T-helper 2 cell (primary cell): ENCODE measurements at places on chromosomes 6 and 20.

DNA sequence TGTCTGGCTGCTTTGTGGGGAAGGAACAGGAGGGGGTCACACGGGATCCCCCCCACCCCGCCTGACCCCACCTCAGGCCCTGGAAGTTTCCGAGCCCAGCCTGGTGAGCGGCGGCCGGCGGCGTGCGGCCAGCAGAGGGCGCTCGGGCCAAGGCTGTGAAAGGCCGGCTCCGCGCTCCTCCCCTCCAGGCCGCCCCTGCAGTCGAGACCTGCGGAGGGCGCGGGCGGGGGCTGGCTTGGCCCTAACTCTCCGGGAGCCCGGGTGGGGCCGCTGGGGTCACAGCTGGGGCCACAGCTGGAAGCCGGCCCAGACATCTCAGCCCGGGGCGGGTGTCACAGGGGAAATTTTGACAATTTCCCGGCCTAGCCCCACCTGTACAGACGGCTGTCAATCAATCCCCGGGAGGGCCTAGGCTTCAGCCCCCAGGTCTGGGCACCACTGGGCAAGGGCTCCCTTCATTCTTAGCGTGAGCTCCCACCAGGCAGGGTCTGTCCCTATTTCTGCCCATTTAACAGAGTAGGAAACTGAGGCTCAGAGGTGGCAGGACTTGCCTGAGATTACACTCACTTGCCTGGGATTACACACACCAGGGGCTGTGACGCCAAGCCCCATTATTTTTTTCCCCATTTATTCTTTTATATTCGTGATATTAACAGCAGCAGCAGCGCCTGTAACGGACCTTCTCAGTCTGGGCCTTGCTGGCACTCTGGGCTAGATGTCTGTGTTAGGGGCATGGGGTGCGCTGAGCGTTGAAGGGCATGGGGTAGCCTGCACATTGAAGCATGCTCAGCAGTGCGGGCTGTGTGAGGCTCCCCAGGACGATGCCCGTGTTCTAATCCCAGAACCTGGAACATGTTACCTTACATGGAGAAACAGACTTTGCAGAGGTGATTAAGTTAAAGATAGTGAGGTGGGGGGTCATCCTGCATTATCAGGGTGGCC, 23.0 kb downstream of the ZBP1 start:
- DNase-seq, result peak; percentile 60

- no peak for DNase-seq
Measured at GRCh38 chr6:52643158-52643557, 27.8 kb upstream of the TMEM14A start.

DNA sequence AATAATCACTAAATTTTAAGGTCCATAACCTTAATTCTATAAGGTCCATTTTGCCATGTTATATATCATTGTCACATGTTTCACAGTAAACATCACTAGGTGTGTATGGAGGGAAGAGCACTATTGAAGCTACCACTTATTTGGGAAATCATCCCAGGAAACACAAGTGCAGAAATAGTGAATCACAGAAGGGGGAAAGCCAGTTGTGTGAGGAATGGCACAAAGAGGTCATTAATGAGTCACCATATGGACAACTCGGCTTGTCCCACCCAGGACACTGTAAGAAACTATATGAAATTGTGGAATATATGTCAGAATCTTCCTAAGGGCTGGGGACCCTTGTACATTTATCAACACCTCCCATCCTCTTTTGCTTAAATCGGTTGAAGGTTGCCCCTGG, 13.7 kb downstream of the BTN3A1 start:
- no peak for DNase-seq

DNA sequence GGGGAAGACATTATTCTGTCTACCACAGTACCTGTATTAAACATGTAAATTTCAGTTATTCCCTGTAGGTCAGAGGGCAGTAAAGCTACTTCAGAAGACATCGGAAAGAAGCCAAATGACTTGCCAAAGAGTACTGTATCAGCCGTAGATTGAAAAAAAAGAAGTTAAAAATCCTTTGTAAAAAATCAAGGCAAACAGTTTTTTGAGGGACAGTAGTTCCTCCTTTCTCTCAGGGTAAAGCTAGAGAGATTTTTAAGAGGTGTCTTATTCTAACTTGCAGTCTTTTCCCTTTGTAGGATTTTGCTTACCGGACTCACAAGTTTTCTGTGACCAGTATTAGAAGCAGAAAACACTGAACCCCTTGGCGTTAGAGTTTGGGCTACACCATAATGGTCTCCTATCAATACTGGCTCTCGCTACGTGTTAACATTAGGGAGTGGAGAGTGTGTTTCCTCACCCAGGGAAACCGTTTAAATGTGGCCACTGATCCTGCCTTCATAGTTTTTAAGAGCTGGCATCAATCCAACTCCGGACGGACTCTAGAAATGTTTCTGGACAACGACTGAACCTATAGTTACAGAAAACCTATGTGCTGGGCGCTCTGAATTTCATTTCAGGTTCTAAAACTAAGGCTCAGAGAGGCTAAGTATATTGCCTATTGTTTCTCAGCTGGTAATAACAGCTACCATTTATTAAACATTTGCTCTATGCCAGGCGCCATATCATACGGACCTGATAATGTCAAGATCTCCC, 1.3 kb upstream of the ASXL1 start:
- no peak for DNase-seq

GRCh38 chr20:46375771-46376170, 30.6 kb downstream of the ELMO2 start:
- no peak for DNase-seq

DNA sequence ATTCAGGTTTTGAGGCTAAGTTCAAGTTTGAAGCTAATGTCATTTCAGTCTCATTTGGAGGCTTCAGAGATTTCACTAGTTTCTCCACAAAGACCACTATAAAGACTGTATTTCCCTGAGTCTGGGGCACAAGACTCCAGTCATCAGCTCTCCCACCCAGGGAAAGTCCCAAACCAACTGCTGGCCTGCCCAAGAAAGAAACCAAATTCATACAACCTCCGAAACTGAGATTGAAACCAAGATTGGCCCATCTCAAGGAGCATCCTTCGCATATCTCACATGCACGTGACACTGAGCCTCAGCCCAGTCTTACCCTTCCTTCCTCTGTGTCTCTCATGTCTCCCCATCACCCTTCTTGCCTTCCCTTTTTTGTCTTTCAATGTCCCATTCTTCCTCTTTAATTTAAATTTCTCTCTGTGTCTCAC, 3.5 kb upstream of the LTA start:
- peak; percentile 88 for DNase-seq

DNA sequence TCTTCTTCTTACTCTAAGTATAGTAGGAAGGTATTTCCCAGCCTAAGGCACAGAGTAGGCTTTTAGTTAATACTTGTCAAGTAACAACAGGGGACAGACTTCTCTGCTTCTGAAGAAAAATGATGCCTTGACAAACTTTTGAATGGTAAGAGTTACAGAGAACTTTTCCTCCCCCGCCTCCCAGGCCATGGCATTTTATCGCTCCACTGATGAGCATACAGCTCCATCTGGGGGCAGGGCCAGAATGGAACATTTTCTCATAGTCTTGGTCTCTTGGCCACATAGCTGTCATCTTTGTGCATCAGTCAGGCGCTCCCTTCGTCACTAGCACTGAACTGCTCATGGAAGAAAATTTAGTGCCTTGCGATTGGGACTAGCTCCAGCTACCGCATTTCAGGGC, 1066.8 kb upstream of the CITED2 start:
- DNase-seq, result no peak

DNA sequence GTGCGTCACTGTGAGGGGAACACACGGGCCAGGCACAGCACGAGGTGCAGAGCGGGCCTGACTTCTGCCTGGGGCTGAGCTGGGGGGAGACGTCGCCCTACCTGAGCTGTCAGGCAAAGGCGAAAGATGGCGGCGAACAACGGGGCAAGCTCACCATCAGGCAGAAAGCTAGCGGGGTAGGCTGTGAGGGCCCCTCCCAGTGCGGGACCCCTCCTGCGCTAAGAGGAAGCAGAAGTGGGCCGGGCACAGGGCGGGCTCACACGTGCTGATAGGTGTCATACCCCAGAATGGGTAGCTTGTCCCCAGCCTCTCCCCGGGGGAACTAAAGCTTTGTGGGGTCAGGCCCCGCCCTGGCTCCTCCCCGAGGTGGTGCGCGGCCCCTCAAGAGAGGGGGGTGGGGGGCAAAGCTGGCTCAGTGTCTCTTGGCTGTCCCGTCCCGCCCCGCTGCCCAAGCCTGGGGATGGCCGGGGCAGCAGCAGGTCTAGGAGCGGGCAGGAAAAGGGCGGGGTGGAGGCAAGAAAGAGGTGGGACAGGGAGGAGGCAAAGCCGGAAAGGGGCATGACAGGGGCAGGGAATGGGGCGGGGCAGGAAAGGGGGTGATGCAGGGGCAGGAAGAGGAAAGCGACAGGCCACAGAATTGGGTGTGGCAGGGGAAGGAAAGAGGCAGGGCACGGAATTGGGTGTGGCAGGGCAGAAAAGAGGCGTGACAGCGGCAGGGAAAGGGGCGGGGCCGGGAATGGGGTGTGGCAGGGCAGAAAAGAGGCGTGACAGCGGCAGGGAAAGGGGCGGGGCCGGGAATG, 14.7 kb downstream of the UCKL1 start:
- peak; percentile 77 for DNase-seq

- no peak for DNase-seq
Measured at GRCh38 chr6:126698732-126699240, 358.9 kb downstream of the CENPW start.

DNA sequence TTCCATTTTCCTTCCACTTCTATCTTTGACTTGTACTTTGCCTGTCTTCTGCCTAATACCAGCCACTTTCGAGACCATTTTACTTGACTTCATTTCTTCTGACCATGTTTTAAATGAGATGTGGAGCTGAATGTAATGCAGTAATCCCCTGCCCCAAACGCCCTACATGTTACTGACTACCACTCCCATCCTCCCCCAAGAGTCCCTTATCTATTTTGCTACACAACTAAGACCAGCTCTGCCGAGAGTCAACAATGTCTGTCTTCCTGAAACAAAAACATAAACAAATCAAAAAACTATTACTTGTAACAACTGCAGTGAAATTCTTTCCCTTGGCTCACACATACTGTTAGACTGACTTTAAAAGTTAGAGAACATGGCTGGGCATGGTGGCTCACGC, 27.1 kb upstream of the KIAA1586 start:
- DNase-seq, result no peak

DNA sequence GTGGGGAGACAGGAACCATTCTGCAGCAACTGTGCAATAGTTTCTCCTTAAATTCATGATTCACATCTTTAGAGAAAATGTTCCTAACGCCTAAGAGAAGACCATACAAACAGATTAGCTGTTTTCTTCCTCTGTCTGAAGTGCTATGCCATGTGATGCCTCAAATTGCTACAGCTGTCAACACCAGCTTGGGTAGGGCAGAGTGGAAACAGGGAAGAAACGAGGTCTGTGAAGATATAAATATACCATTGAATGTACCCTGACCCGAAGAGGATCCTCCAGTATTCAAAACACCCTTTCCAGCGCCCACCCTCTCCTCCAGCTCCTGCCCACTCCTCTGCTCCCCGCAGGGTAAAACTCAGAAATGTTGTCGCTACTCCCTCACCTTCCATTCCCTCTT, 40.3 kb upstream of the PRND start:
- no peak for DNase-seq

- no peak for DNase-seq
Measured at GRCh38 chr20:10502098-10502526, 67.0 kb downstream of the SLX4IP start.

DNA sequence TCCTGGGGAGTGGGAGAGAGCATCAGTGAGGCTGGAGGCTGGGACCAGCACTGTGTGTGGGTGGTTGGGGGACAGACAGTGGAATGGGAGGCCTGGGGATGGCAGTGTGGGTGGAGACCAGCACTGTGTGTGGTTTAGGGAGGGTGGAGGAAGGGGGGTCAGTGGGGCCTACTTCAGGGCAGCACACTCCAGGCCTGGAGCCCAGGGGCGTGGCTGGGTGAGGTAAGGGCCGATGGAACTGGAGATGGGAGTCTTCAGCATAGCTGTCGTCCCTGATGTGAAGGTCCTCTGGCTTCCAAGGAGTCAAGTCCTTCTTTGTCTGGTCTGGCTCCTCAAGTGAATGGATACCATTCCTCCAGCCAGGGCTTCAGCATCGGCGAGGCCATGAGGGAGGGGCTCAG, 18.6 kb downstream of the KCNK17 start:
- DNase-seq, result no peak

- DNase-seq, result no peak
Measured at GRCh38 chr6:37314487-37315156, 39.2 kb upstream of the RNF8 start.

DNA sequence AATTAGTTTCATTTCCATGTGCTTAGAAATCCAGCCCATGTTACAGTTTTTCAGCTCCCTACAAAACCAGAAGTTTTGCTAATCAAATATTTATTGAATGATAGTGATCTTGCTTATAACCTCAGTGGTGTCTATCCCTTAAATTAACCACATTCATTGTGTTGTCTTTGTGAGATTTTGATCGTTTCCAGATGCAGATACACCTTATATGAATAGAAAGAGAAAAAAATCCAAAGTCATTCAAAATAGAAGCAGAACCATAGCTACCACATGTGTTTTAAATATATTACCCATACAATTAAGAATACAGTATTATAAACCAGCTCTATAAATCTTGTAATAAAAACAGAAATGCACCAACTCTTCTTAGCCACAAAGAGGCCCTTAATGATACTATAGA, 60.6 kb upstream of the RREB1 start:
- no peak for DNase-seq

DNA sequence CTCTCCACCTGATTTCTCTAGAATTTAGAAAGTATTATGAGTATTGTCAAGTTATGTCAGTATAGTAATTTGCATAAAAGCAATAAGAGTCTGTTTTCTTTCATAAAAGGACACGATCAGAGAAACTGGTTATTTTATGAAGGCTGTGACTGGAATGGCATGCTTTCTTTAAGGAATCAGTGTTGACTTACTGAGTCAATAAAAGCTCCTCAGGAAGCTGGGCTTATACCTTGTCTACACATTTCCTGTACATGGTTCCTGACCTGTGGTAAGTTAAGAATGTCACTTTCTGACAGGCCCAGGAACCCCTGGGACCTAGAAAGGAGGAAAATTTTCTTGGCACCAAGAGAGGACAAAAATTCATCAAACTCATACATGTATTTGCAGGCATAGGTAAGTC, 1224.0 kb upstream of the ADGRB3 start:
- DNase-seq, result no peak

DNA sequence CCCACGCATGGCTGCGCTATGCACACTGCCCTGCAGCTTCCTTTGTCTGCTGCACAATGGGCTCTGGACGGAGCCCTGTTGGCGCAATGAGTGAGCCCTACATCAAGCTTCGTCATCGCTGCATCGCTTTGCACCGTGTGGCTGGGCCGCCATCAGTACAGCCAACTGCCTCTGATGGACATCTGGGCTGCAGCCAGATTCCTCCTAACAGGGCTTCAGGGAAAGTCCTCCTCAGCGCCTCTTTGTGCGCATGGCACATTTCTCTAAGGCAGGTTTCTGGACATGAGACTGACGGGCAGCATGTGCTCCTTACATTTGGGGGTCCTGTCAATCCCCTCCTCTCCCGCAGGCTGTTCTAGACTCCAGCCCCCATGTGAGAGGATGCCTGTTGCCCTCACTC, 29.7 kb upstream of the ANGPT4 start:
- DNase-seq, result no peak

- DNase-seq, result no peak
Measured at GRCh38 chr20:34747479-34747878, 43.3 kb downstream of the TP53INP2 start.
